Peyer's patch (tissue), 4 donors: ENCODE measurements at places on chromosomes 5 and 9. TPM values are rescaled to one million over a fixed set of nuclear protein-coding genes. Genes with fewer than 3 reads are reported as not detected.
A peak's percentile ranks its signal among the peaks of the same experiment; 100 is the strongest.

The TSSK1B gene
- total RNA-seq: not detected

The CDC20B gene
- not detected for total RNA-seq

The CFAP77 gene
- not detected for total RNA-seq

The JAK2 gene
- 20.7 TPM for total RNA-seq

The PALM2AKAP2 gene
- not detected for total RNA-seq

The SPINK13 gene
- total RNA-seq: not detected

DNA sequence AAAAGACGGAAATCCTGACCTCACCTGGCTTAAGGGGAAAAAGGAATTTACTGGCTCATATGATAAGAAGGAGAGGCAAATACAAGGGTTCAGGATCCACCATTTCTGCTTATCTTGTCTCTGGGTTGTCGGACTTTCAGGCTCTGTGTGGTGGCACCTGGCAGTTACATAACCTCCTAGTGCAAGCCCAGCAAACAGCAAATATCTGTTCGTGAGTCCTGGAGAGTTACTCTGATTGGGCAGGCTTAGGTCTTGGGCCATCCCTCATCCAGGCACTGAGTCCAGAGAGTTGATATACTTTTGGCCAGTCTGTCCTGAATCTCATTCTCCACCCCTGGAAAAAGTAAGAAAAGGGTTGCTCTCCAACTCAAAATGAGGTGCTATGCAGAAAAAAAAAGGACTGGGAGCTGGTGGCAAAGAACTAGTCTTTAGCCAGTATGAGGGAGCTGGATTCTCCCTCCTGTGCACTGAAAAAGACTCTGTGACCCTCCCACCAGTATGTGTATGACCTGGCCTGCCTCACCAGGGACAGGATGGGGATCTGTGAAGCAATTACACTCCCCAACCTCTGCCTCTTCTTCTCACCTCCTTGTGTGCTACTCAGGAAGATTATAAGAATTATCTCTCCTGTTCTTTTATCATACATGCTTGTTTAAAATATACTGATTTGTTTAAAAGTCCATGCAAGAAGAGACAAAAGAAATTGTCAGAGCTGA lies 282.9 kb downstream of the ARHGAP26 start:
- H3K27me3 ChIP-seq: no peaks in the 10 kb centered on the region
- H3K4me1 ChIP-seq: no peaks in the 10 kb centered on the region
- H3K4me3 ChIP-seq: no peak overlapping the region

- H3K27me3 ChIP-seq: no peaks in the 10 kb centered on the region
- no peak for DNase-seq
- H3K4me3 ChIP-seq: no peak overlapping the region
- H3K27ac ChIP-seq: no peak overlapping the region
- no peaks in the 10 kb centered on the region for H3K4me1 ChIP-seq
Measured at GRCh38 chr5:56985936-56986625, 34.2 kb upstream of the MIER3 start.

DNA sequence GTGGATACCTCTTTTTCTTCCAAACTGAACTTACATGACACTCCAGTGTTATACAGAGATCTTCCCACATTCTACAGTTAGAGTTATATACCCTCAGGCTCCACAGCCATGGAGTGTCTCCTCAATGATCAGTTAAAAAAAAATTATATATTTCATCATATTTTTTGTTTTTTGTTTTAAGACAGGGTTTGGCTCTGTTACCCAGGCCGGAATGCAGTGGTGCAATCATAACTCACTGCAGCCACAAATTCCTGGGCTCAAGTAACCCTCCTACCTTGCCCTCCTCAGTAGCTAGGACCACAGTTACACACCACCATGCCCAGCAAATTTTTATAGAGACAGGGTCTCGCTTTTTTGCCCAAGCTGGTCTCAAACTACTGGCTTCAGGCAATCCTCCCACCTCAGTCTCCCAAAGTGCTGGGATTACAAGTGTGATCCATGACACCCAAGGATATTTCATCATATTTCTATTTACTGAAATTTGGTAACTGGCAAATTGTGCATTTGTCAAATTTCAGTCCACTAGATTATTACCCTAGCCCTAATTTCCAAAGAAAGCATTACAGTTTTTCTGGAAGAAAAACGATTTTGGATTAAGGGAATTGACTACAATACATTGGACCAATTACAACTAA lies 18.1 kb upstream of the SCAI start:
- H3K4me1 ChIP-seq: no peaks in the 10 kb centered on the region
- H3K27me3 ChIP-seq: no peaks in the 10 kb centered on the region
- no peak for DNase-seq
- H3K4me3 ChIP-seq: no peak overlapping the region
- H3K36me3 ChIP-seq: no peaks in the 10 kb centered on the region
- H3K27ac ChIP-seq: peak overlapping the region; percentile 28

DNA sequence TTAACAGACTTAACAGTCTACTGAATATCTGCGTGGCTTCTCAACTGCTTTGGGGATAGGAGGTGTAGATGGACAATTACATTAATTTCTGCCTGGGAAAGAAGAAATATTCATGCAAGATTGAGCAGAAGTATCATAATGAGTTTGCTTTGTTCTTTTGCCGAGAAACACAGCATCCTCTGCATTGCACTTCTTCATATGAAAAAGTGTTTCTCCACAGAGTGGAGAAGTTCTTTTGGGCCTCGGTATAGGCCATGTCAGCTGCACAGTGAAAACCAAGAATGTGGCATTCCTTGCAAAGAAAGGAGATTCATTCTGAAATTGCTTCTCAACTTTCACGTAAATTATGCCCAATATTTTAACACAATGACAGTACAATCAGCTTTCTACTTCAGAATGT lies 17.6 kb upstream of the SNX2 start:
- DNase-seq: no peak
- no peak overlapping the region for H3K4me3 ChIP-seq

- H3K27ac ChIP-seq: no peak overlapping the region
- DNase-seq: no peak
- no peaks in the 10 kb centered on the region for H3K27me3 ChIP-seq
- H3K36me3 ChIP-seq: no peaks in the 10 kb centered on the region
- H3K4me3 ChIP-seq: no peak overlapping the region
Measured at GRCh38 chr5:145471026-145471425, 364.1 kb downstream of the PRELID2 start.

DNA sequence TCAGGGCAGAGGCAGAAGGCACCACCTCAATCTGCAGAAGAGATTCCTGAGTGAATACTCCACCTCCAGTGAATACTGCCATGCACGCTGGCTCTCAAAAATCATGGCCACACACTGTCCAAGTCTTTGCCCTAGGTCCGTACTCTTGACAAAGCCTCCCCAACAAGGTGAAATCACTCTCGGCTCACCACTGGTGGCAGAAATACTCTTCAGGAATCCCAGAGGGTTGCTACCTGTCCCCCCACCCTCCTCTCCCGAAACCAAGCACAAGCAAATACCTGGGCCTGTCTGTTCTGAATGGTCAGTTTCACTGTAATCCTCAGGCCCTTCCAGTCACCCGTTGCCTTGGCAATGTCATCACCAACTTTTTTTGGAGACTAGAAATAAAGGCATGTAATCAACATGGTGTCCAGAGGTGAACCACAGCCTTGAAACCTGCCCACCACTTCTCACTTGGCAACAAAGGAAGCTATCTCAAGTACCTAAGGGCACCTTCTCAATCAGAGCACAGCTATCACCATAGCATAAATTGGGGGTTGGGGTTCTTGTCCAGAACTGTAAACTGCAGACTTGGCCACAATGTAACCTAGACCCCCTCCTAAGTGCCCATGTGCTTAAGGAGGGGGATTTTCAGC lies 1.8 kb downstream of the RPL12 start:
- peaks cover 34% of the 10 kb centered on the region for H3K4me1 ChIP-seq
- H3K4me3 ChIP-seq: peak overlapping the region; percentile 83
- DNase-seq: no peak
- peak overlapping the region; percentile 95 for H3K27ac ChIP-seq

DNA sequence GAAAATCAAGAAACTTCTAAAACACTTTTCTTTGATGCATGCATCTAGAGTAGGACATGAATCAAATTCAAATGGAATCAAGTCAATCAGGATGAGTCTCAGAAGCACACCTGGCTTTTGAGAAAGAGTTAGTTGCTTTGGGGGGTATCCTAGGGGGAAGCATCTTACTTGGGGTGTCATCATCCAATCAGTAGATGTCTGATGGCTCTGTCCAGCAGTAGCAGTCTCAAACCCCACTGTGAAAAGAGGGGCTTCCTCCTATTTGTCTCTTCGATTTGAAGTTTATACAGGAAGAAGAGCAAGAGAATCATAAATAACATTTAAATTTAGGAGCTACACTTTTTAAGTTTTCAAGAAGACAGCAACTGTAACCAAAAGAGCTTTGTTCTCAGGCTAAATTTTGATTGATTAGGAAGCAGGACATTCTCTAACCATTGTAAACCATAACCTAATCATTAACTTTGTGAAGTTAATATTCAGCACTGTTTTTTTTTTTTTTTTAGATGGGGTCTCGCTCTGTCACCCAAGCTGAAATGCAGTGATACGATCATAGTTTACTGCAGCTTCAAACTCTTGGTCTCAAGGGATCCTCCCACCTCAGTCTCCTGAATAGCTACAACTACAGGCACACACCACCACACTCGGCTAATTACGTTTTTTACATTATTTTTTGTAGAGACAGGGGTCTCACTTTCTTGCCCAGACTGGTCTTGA lies 614.7 kb downstream of the CSNK1G3 start:
- H3K27ac ChIP-seq: no peak overlapping the region
- H3K36me3 ChIP-seq: no peaks in the 10 kb centered on the region
- H3K27me3 ChIP-seq: no peaks in the 10 kb centered on the region
- no peak for DNase-seq
- no peaks in the 10 kb centered on the region for H3K4me1 ChIP-seq
- no peak overlapping the region for H3K4me3 ChIP-seq

DNA sequence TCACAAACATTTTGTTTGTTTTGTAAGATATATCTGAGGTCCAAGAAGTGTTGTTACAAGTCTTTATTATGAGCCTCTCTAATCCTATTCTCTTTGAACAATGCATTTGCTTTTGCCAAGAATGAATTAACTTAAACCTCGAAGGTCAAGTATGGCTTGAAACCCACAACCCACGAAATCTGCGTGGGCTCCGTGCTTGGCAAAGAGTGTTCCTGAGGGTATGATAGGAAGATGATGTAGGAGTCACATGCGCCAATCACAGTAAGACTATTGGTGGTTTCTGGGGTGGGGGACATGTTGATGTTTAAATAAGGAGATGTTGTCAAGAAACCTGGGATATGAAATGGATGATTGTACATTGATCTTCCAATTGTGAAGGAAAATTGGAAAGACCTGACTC lies 330.8 kb upstream of the RFX3 start:
- no peak for DNase-seq
- no peaks in the 10 kb centered on the region for H3K27me3 ChIP-seq
- no peak overlapping the region for H3K4me3 ChIP-seq
- no peaks in the 10 kb centered on the region for H3K36me3 ChIP-seq
- H3K4me1 ChIP-seq: no peaks in the 10 kb centered on the region
